ENCODE measurements at places on chromosomes 16 and 17.

GRCh38 chr16:27838536-27839175, 224.9 kb downstream of the GSG1L start:
- DNase-seq = no peak

DNA sequence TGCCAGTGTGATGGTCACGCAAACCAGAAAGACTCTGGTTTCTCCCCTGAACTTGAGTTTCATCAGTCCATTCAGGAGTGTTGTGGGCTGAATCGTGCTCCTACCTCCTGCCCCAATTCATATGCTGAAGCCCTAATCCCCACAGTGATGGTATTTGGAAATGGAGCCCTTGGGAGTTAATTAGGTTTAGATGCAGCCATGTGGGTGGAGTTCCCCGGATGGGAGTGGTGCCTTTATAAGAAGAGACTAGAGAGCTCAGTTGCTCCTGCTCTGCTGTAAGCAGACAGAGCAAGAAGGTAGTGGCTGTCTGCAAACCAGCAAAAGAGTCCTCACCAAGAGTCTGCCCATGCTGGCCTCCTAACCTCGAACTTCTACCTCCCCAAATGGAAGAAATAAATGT, 160.3 kb upstream of the DYNLRB2 start:
- no peak for DNase-seq

- DNase-seq = no peak
Observed at GRCh38 chr16:1909561-1910231, 8.5 kb downstream of the HS3ST6 start.

GRCh38 chr17:42895185-42895555, 5.4 kb upstream of the G6PC1 start:
- DNase-seq = no peak

DNA sequence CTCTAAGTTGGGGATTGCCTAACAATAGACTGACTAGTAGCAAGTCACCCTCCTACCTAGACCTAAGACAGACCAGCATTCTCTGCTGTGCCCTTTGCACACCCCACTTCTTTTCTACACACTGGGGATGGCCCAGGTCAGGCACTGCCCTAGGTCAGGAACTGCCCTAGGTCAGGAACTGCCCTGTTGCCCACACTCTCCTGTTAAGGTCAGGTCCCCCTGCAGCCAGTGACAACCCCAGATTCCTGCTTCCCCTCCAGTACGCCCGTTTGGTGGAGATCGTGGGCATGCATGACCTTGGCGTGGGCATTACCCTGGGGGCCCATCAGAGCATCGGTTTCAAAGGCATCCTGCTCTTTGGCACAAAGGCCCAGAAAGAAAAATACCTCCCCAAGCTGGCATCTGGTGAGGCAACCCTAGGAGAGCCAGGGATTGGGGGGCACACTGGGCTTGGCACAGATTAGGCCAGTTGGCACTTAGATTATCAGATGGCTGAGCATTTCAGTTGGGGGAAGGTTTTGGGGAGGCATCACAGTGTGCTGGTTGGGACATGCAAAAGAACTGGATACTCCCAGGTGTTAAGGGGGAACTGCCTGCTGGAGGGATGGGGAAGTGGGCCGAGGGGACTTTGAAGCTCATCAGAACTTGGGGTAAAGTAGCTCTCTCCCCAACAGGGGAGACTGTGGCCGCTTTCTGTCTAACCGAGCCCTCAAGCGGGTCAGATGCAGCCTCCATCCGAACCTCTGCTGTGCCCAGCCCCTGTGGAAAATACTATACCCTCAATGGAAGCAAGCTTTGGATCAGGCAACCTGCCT, 1.7 kb downstream of the ACADVL start:
- no peak for DNase-seq

DNA sequence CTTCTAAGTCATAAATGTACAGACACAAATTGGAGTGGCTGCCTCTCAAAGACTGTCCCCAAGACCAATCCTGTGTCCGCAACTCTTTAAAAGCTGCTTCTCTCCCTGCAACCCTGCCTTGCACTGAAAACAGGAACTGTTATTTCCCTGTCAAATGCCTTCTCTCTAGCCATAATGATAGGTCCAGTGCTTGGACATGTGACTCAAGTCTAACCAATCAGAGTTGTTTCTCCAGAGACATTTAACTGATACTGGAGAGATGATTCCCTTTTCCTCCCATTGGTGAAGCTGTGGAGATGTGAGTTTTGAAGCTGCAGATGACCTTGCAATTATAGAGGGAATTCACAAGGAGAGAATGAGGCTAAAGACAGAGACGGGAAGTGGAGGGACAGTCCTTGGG, 253.3 kb upstream of the CDH5 start:
- no peak for DNase-seq

DNA sequence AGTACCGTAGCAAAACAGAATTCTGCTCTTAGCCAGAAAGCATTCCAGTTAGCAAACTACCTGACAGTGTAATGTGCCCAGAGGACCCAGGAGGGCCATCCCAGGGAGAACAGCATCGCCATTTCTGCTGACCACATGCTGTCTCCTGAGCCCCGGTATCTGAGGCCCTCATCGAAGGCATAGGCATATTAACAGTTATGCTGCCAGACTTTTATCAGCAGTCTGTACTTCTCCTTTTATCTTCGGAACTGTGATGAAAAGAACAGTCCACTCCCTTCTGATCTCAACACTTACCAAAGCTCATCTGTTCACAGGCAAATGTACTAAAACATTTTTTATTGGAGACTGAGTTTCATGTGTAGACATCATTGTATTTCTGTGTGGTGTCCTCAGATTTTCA, 236.4 kb downstream of the PRKCA start:
- DNase-seq = no peak

DNA sequence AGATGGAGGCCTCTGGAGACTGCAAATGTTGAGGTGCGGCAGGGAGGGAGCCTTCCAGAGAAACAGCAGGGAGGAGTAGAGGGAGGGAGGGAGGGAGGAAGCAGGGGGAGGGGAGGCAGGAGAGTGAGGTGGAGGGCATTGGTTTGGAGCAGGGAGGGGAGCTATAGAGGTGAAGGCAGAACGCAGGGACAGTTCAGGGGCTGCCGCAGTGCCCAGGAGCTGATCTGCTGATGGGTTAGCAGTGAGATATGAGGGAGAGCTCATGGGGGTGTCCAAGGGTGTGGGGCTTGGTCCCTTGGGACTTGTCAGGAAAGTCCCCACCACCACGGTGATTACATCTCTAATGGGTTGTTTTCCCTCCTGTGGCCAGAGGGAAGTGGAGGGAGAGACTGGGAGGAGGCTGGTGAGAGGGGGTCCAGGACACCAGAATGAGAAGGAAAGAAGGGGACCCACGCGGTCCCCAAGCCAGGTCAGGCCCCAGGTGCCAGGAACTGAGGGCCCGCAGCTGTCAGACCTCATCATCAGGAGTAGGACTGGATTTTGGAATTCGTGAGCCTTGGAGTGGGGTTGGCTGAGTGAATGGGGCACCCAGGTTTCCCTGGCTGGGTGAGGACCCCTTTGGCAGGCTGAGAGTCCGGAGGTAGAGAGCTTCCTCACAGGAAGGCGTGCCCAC, 11.2 kb downstream of the CA4 start:
- DNase-seq = no peak
